ENCODE measurements at places on chromosomes 13 and 19. TPM values are rescaled to one million over a fixed set of nuclear protein-coding genes. Genes with fewer than 3 reads are reported as not detected.

The KCNK6 gene
- total RNA-seq, result 5.0 TPM

The TRAPPC2B gene
- 3.0 TPM for total RNA-seq

The TMEM238 gene
- total RNA-seq, result 21.1 TPM

The CKAP2 gene
- total RNA-seq, result 1.4 TPM

The KASH5 gene
- total RNA-seq, result 1.9 TPM

GRCh38 chr19:10551698-10552301, 8.1 kb downstream of the ATG4D start:
- no peak overlapping the region for H3K4me3 ChIP-seq
- H3K4me1 ChIP-seq, result no peaks in the 10 kb centered on the region
- H3K27me3 ChIP-seq, result no peaks in the 10 kb centered on the region
- DNase-seq, result peak; percentile 66

DNA sequence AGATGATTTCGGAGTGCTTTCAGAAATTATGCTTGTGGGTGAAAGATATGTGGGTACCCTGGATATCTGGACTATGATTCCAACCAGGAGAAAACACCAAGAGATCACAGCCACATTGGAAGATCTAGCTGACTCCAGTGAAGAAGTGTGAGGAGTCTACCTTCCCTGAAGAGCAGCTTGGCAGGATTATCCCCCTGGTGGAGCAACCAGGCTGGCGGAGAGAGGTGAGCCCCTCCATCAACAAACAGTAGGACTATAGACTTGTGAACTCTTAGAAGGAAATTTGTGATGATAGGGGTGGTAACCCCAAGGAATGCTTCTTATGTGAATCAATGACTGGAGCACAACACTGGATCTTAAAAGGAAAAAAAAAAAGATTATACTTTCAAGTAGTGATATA, 47.8 kb upstream of the DIAPH3 start:
- no peak overlapping the region for H3K4me3 ChIP-seq
- H3K27me3 ChIP-seq, result no peaks in the 10 kb centered on the region
- no peak overlapping the region for H3K27ac ChIP-seq
- no peak for DNase-seq

- peaks cover 32% of the 10 kb centered on the region for H3K36me3 ChIP-seq
- no peaks in the 10 kb centered on the region for H3K27me3 ChIP-seq
- peak; percentile 59 for DNase-seq
- no peak overlapping the region for H3K4me3 ChIP-seq
- no peak overlapping the region for H3K27ac ChIP-seq
Observed at GRCh38 chr19:8252922-8253589, 43.9 kb downstream of the CERS4 start.

DNA sequence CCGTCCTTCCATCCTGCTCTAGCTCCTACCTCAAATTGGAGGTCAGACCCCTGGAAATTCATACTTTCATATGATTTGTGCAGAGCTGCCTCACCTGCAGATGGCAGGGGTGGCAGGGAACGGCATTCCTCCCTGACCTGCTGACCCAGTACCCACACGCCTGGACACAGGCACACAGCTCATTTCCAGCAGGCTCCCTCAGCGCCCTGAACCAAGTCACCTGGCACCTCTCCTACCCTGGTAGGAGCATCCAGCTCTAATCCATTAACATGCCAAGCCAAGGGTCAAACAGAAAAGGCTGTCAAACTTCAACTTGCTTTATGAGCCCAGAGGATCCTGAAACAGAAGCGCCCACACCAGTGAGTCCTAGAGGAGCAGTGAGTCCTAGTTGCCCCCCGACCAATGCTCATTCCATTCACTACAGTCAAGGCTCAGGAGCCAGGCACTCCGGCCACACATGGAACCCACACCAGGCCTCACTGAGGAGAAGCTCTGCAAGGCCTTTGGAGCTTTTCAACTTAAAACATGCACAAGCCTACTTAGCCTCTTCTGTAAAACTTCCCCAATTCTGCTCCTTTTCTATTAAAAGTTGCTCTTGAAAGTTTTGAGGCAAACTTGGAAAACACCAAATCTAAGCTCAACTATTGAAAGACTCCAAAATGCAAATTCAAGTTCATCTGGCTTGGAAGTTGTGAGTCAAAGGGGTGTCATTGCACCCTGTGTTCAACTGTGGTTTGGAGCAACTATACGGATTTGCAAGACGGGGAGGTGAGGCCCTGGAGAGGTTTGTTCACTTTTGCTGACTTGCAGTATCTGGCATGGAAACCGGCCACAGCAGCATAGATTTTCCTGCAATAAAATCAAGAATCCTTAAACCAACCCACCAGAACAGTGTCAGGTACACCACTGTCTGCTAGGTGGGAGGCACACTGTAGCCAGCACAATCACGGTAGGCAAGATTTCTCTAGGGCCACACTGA, 96.7 kb downstream of the CRYL1 start:
- DNase-seq, result no peak
- no peaks in the 10 kb centered on the region for H3K27me3 ChIP-seq
- no peaks in the 10 kb centered on the region for H3K4me1 ChIP-seq
- H3K36me3 ChIP-seq, result no peaks in the 10 kb centered on the region

DNA sequence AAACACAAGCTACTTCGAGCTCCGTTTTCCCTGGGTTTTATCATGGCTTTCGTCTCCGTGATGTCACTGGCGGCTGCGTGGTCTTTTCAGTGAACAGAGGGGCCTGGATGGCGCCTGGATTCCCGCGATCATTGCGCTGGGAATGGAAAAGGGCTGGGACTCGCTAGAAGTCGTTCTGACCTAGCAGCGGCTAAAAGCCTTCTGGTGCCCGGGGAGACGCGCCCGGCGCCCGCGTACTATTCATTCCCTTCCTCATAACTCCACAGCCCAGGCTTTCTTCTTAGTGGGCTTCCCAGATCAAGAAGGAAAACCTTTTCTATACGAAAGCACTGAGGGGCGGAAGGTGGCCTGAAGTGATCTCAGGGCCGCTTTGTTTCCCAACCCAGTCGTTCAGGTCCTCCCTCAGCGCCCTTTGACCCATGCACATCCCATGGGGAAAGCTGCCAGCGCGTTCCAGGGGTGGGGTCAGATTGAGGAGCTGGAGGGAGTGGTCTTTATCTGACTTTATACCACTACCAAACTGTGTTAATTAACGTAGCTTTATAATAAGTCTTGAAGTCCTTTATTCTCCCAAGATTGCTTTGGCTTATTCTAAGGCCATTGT, 96.6 kb downstream of the ELF1 start:
- no peak overlapping the region for H3K4me3 ChIP-seq
- no peaks in the 10 kb centered on the region for H3K27me3 ChIP-seq
- DNase-seq, result peak; percentile 31
- no peaks in the 10 kb centered on the region for H3K36me3 ChIP-seq
- H3K27ac ChIP-seq, result no peak overlapping the region

DNA sequence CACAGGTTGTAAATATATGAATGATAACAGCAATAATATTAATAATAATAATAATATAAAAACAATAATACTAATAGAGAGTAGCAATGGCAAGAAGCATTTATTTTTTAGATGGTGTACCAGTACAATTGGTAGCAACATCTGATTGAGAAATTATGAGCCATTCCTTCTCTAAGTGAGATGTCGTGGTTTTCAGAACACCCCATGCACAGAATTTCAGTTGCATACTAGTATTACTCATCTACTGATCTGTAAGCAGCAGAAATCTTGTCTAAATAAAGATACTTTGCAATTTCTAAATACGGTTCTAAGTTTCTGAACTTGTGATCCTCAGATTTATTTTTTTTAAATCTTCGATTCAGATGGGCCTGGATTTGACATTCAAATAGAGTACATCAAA, 788.0 kb upstream of the ATXN8OS start:
- no peak overlapping the region for H3K4me3 ChIP-seq
- no peak for DNase-seq
- no peaks in the 10 kb centered on the region for H3K4me1 ChIP-seq

DNA sequence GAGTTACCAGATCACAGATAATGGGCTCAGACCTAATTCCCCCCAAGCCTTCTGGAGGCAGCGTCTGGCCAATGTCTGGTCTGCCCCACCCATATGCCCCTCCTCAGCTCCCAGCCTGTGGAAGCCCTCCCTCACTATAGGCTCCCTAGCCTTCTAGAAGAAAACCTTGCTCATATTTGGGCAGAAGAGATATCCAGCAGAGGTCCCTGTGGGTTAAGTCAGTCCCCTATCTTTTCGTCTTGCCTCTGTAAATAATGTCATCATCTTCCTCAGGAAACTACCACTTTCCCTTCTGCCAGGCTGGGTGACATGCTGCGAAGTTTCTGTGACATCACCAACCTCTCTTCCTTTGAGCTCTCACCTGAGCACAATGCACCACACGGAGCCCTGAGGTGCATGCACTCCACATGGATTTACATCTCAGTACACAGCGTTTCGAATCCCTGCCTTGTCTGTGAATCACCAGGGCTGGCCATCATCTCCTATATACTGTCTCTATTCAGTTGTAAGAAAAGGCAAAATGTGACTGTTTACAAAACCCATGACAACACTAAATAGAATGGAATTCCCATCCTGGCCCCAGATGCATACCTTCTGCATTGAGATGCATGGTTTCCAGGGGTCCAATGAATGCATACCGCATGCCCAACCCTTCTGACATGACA, 112.8 kb downstream of the CRYL1 start:
- no peak overlapping the region for H3K4me3 ChIP-seq
- H3K36me3 ChIP-seq, result no peaks in the 10 kb centered on the region

DNA sequence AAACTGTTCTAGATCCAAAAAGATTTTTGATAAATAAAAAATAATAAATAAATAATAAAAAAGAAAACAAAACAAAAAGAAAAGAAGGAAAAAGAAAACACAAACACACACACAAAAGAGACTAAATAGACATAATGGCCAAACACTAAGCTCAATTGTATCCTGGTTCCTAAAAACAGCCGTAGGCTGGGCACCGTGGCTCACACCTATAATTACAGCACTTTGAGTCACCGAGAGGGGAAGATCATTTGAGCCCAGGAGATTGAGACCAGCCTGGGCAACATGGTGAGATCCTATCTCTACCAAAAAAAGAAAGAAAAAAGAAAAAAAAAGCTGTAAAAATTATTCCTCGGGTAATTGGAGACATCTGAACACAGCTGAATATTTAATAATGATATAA, 8.9 kb downstream of the ETHE1 start:
- no peaks in the 10 kb centered on the region for H3K4me1 ChIP-seq
- no peak overlapping the region for H3K4me3 ChIP-seq
- no peak overlapping the region for H3K27ac ChIP-seq
- H3K36me3 ChIP-seq, result no peaks in the 10 kb centered on the region

- H3K4me3 ChIP-seq, result no peak overlapping the region
- no peak overlapping the region for H3K27ac ChIP-seq
- no peak for DNase-seq
Observed at GRCh38 chr19:14507704-14508542, 10.3 kb downstream of the DNAJB1 start.

DNA sequence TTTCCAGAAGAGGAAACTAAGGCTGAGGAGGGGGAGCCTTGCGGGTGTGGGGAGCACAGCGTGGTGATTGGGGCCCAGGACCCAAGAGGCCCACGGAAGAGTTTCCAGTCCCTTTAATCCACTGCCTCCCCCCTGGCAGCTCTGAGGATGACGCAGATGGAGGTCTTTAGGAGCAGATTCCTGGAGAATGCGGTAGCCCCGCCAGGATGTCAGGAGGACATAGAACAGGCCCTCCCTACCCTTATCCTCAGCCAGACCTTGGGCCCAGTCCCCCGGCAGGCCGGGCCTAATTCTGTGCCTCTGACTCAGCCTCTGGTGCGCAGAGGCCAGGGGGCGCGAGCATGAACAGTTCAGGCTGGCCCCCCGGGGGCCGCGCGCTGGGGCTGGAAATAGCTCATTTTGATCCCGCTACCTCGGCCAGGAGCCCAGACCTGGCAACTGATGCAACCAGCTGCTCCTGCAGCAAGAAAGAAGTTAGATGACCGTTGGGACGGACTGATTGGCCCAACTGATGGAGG, 461 bp upstream of the HSPB6 start:
- DNase-seq, result no peak
- H3K4me1 ChIP-seq, result no peaks in the 10 kb centered on the region
- peaks cover 4% of the 10 kb centered on the region for H3K36me3 ChIP-seq
- H3K27me3 ChIP-seq, result no peaks in the 10 kb centered on the region

DNA sequence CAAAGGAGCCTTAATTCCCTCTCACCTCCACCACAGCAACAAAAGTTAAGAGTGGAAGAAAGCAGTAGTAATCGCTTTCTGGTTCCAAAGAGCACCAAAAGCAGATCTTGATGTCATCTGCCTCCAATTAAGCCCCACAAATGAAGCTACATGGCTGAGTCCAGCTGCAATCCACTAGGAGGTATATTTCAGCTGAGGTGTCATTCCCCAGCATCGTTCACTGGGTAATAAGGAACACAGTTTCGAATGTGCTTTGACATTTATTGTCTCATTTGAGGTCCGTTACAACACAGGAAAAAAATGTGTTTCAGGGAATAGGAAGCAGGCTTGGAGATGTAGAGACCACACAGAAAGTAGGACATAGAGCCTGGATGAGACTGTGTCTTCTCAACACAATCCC, 190.4 kb downstream of the DCLK1 start:
- no peaks in the 10 kb centered on the region for H3K36me3 ChIP-seq
- H3K27me3 ChIP-seq, result no peaks in the 10 kb centered on the region
- H3K27ac ChIP-seq, result no peak overlapping the region
- H3K4me1 ChIP-seq, result no peaks in the 10 kb centered on the region
- DNase-seq, result no peak

DNA sequence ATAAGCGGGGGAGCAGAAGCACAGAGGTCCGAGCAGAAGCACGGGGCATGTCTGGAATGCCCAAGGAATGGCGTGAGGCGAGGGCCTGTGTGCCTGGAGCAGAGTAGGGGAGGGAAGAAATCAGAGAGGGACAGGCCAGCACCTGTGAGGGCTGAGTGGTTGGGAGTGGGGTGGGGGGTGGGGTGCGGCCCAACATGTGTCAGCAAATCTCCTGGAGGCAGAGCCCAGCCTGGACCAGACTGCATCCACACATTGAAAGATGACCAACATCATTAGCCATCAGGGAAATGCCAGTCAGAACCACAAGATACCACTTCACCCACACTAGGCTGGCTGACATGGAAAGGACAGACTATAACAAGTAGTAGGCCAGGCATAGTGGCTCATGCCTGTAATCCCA, 11.2 kb downstream of the CLASRP start:
- H3K27ac ChIP-seq, result no peak overlapping the region
- H3K4me1 ChIP-seq, result peaks cover 11% of the 10 kb centered on the region
- no peak for DNase-seq
- no peak overlapping the region for H3K4me3 ChIP-seq

DNA sequence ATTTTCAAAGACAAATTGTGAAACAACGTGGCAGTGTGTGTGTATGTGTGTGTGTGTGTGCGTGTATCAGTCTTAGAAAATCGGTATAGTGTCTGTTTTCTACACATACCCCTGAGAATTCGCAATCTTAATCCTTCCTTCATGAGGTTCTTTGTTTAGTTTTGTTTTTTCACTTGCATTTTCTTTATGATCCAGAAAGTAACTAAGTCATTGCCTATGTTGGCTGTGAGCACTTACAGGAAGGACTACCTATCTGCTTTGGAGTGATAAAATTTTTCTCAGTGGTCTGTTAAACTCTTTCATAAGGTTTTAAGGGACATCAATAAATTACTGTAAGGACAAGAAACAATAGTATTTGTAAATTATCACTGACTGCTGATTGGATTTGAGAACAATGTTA, 1587.1 kb downstream of the PCDH9 start:
- no peak for DNase-seq
- H3K4me3 ChIP-seq, result no peak overlapping the region
- H3K4me1 ChIP-seq, result no peaks in the 10 kb centered on the region
- H3K27ac ChIP-seq, result no peak overlapping the region
- H3K27me3 ChIP-seq, result no peaks in the 10 kb centered on the region

GRCh38 chr19:29079356-29080032, 133.5 kb downstream of the UQCRFS1 start:
- DNase-seq, result no peak
- H3K27ac ChIP-seq, result no peak overlapping the region
- H3K4me3 ChIP-seq, result no peak overlapping the region
- H3K36me3 ChIP-seq, result no peaks in the 10 kb centered on the region
- H3K4me1 ChIP-seq, result no peaks in the 10 kb centered on the region
- H3K27me3 ChIP-seq, result no peaks in the 10 kb centered on the region

- no peak overlapping the region for H3K4me3 ChIP-seq
- no peak for DNase-seq
- H3K27ac ChIP-seq, result no peak overlapping the region
Observed at GRCh38 chr19:37313335-37313627, 57.6 kb upstream of the ZNF527 start.
